ENCODE measurements at places on chromosomes 5 and 9.

DNA sequence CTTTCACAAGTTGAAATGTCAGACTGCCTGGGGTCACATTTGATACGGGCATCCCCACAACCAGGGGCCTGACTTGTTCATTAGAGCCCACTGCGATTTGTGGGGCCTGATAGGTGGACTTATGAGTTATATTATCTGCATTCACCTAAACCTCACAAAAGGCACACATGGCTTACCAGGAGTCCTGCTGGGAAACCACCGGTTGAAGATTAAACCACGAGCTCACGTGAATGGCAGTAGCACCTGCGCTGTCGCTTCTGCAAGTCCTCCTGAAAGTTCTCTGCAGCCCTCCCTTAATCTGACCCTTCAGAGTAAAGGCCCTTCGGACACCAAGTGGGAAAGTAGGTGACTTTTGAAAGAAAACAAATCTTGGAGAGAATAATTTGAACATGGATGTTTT is 68.9 kb downstream of the PPIC start:
- no peak for DNase-seq

GRCh38 chr5:173964506-173964905 is 24.5 kb upstream of the C5orf47 start:
- DNase-seq: no peak

DNA sequence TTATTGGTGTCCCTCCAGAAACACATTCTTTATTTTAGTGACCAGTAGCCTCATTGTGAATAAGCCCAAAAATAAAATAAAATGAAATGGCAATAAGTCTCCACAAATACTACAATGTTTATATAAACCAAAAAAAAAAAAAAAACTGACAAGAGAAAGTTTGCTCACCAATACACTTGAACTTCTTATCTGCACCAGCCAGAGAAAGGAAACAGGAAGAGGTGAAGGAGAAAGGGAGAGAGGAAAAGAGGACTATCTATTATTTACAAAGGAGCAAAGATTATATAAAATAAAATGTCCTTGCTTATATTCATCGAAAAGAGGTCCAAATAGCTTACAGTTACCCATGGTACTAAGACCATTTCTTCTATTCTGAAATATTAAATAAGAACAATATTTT is 176.4 kb upstream of the CCNG1 start:
- no peak for DNase-seq

- peak; percentile 73 for DNase-seq
Measured at GRCh38 chr9:136525841-136526499, 19.9 kb downstream of the NOTCH1 start.

DNA sequence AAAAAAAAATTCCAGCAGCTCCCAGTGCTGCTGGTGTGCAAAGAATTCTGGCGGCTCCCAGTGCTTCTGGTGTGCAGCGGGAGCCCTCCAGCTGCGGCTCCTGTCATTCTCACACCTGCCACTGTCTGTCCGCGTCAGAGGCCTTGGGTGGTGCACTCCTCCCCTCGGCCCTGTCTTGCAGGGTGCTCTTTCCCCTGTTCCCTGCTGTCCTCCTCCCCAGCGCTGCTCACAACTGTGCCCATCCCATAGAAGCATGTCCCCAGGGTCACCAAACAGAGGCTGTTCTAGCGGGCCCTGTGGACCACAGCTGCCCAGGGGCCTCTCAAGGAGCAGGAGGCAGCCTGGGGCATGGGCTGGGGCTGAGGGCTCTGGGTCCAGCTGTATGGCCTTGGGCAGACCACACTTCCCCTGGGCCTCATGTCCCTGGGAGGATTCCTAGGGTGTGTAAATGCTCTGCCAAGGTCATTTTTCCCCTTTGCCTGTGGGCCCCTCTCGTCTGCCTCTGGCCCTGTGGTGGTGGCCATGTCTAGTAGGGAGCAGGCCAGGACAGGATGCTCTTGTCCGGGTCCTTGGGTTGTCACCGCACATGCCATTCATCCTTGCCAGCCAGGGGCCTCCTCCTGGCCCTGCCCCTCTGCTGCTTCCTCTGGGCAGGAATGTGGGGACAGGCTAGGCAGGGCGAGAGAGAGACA is 68.2 kb downstream of the PHF2 start:
- no peak for DNase-seq

DNA sequence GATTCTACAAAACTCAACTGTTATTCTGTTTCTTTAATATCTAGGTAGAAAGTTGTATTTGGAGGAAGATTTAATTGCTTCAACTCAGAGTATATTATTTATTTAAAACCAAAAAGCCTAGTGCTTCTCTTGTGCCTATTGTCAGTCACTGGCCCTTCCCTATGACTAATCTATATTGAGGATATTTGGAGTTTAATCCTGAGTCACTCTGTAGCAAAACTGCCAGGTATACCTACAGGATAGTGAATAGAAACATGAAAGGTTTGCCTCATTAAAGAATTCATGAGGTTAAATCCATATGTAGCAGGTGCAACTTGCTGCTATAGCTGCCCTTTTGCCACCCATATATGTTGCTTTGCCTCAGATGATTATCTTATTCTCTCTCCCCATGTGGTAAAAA is 15.1 kb downstream of the PLK2 start:
- no peak for DNase-seq

- no peak for DNase-seq
Measured at GRCh38 chr9:89139455-89139854, 39.2 kb downstream of the SHC3 start.

DNA sequence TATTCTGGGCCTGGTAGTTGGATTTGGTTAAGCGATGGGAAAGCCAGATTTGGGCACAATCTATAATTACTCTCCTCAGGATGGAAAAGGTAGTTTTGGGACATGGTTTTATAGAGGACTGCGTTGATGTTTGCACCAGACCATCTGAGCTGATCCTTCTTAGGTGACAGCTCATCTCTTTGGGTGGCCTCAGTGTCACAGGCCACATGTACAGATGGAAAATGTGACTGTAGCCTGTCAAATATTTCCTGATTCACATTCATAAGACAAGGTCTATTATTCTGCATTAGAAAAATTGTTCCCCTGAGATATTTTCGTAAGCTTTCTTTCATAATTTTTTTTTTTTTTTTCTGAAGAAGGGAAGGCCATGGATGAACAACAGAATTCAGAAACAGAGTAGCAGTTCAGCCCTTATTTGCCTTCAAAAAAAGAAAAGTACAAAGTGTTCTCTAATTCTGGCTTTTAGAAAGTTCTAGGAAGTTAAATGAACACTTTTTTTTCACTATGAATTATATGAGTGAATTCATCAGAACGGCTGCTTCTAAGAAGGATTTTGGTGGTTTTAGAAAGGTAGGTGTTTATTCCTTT is 81.0 kb downstream of the NNT start:
- no peak for DNase-seq

DNA sequence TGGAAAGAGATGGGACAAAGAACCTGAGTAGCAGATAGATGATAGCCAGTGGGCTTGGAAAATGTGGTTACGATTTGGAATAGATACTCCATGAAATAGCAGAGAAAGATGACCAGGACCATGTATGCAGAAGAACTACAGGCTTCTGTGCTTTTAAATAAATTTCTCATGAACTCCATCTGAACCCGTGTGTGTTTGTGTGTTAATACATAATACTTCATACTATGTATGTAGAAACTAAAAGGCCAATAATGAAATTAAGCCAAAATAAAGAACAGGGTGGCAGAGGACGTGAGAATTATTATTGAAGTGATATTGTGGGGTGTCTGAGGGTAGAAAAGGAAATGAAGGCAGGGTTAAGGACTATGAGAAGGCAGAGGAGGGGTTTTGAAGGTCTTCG is 385.1 kb upstream of the RPS23 start:
- DNase-seq: no peak

- DNase-seq: no peak
Measured at GRCh38 chr5:41199660-41200059, 13.7 kb downstream of the C6 start.

GRCh38 chr9:96510258-96510657 is 60.3 kb downstream of the HABP4 start:
- DNase-seq: no peak

DNA sequence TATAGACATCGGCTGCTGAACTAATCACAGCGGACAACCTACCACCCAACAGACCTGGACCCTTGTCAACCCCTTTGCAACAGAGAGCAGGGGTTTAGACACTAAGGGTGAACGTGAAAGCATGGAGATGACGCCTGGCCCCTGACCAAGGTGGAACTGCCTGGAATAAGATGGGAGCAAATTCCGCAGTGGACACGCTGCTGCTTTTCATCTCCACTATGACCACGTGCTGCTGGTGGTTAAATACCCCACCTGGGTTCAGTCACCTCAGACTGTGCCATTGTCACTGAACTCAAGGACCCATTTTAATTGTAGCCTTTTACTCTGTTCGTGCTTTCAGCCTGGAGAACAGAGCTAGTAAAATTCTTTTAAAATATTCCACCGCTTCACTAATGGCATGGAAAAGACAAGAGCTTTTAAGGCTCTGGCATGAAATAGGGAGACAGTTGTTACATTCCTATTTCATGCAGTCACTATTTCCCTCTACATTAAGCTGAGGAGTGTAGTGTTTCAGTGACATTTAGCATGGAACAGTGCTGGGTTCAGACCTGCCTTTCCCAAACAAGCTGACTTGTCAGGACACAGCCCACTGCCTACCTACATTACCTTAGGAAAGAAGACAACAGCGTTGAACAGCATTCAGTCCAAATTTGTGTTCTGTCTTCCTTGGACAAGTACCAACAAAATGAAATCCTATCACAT is 96.8 kb downstream of the ANKRD18B start:
- DNase-seq: no peak

GRCh38 chr9:131125288-131126058 is at the start of gene NUP214:
TSS of gene NUP214 (plus strand) at chr9:131125586. CDS start at chr9:131125705, 119 bp downstream.
- DNase-seq: peak; percentile 94

GRCh38 chr5:139898981-139899380 is 103.4 kb downstream of the PSD2 start:
- DNase-seq: no peak

- DNase-seq: no peak
Measured at GRCh38 chr9:7607421-7607820, 192.2 kb downstream of the DMAC1 start.

- no peak for DNase-seq
Measured at GRCh38 chr9:135939351-135940265, 21.6 kb downstream of the UBAC1 start.

- DNase-seq: no peak
Measured at GRCh38 chr5:131104169-131104808, 60.8 kb downstream of the HINT1 start.

DNA sequence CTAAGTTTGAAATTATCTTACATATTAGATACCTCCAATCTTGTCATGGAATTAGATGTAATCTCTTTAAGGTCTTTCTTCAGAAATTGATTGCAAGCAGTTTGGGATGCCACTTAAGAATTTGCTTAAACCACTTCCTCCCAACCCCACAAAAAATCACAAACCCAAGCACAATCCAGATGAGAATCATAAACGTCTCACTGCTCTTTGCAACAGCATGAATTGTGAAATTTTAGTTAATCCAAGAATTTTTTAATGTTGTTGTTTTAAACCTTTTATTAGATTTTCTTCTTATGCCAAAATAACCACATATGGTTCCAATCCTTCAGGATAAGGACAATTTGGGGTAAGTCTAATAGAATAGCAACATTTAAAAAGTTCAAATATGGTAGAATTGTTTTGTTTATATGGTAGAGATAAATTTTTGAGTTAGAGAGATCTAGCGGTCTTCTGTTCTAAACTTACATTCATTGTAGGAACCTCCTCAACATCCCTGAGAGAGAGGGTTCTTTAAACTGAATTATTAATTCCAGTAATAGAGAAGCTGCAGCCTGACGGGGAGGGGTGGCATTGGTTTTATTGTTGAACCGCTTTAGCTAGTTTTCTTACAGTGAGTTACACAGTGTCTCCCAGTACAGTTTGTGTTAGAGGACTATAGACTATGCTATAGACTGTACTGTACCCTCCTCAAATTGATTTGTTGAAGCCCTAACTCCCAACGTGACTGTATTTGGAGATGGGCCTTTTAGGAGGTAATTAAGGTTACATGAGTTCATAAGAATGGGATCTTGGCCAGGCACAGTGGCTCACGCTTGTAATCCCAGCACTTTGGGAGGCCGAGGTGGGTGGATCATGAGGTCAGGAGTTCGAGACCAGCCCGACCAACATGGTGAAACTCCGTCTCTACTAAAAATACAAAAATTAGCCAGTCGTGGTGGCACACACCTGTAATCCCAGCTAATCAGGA is 24.8 kb upstream of the IL6ST start:
- no peak for DNase-seq

GRCh38 chr9:29001006-29001405 is 1427.7 kb upstream of the C9orf72 start:
- no peak for DNase-seq

- DNase-seq: no peak
Measured at GRCh38 chr5:124648902-124649467, 97.5 kb downstream of the ZNF608 start.

DNA sequence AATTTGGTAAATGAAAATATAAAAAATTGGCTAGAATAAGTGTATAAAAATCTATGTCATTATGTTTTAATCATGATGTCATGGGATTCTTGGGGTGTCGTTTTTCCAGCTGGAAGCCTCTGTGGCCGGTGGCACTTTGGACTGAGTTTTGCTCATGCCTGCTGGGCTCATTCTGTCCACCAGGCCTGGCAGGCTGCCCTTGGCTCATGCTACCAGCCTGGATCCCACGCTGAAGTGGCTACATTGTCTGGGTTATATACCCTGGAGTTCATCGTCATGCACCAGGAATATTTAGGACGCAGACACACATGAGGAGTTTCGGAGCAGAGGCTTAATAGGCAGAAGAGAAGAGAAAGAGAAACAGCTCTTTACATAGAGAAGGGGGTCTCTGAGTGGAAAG is 1913.7 kb upstream of the WWC1 start:
- no peak for DNase-seq

- no peak for DNase-seq
Measured at GRCh38 chr9:76176171-76176570, 218.1 kb downstream of the RFK start.

DNA sequence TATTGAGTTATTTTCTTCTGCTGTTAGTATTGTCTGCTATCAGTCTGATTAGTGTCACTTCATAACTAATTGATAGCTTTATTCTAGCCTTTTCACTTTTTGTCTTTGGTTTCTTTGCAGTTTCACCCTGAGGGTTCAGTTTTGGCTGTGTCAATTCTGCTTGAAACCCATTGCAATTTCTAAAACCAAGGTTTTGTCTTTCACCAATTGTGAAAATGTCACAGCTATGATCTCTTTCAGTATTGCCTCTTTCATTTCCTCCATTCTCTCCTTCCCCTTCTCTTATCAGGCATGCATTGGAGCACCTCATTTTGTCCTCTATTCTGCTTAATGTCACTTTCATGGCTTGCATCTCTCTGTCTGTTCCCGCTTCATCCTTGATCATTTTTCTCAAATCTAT is 248.1 kb downstream of the YTHDC2 start:
- DNase-seq: no peak
